ENCODE measurements at places on chromosomes 3 and 15. TPM values are rescaled to one million over a fixed set of nuclear protein-coding genes. Genes with fewer than 3 reads are reported as not detected.

The CHRNA7 gene
- total RNA-seq: 1.6 TPM

DNA sequence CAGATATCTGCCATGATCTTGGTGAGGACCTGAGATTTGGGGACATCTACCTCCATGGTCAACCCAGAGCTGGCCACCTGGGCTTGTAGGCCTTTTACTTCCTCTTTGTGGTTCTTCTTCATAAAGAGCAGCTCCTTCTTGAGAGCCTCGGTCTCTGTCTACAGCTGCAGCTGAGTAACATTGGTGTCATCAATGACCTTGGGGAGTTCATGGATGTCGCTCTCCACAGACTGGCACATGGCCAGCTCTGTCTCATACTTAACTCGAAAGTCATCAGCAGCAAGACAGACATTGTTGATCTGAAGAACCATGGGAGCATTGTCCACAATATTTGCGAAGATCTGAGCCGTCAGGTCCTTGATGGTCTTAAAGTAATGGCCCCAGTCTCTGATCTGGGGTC is 15.7 kb upstream of the RASA2 start:
- no peak for DNase-seq

- DNase-seq: no peak
Observed at GRCh38 chr15:90814191-90814821, 54.1 kb upstream of the FURIN start.

The SLCO3A1 gene
- total RNA-seq: 59.4 TPM

DNA sequence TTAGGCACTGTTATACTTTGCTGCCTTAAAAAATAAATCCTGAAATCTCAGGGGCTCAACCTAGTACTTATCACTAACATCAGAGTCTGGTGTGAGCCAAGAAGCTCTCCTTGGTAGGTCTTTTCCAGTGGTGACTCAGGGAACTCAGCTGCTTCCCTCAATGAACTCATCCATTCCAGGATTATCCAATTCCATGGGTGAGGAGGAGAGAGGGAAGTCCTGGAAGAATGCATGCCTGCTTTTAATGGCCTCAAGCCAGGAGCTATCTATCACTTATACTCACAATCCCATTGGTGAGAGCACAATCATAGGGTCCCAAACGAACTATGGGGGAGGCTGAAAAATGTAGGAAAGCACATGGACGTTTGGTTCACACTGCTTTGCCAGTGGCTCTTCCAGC is 113.6 kb downstream of the POLR2M start:
- no peak for DNase-seq

DNA sequence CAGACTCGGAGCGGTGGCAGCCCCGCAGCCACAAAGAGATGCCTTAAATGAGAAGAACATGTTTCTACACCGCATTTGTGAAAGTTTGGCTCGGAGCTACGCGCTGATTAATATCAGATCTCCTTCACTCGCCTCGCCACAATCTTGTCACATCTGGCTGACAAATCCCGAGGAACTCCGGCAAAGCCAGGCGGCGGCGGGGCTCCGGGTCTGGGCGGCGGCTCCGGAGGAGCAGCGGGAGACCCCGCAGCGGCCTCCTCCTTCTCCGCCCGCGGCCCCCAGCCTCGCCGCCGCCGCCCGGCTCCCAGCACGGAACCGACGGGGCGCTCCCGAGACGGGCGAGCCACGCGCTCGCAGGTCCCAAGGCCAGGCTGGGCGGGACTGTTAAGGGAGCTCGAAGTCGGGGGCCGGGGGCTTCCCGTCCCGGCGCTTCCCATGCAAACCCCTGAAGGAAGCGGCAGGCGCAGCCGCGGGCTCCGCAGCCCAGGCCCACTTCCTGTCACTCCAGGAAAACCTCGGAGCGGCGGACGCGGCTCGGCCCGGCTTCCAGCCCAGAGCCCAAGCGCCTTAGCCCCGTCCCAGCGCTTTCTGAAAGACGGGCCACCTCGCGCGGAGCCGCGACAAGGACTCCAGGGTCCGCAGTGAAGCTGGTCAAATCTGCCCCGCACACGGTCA is 1.2 kb downstream of the BNC1 start:
- peak; percentile 60 for DNase-seq

DNA sequence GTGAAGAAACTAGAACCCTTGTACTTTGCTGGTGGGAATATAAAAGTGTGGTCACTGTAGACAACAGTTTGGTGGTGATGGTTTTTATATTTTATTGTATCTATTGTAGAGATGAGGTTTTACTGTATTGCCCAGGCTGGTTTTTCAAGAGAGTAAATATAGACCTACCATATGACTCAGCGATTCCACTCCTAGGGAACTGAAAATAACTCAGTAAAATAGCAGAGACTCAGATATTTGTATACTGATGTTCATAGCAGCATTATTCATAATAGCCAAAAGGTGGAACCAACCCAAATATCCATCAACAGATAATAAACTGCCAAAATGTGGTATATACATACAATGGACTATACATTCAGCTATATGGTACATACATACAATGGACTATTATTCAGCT is 68.8 kb upstream of the IL12A start:
- DNase-seq: no peak

DNA sequence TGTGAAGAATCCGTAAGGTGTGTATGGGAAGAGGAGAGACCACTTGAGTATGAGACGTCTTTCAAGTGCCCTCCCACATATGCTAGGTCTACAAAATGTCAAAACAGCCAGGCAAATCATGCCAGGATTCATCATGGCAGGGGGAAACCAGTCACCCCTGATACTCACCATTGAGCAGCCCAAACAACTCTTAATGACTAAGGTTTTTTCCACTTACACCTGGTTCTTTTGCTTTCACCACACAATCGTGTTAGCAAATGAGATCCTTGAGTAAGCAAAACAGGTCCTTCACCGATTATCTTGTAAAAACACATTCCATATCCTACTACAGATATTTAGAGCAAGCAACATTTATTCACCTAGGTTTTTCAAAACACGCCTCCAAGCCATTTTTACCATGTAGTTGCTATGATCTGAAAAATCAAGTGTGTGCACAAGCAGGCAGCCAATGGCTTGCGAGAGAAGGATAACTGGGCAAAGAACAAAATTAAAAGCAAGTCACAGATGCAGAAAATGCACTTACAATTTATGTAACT is 177.5 kb upstream of the LPP start:
- DNase-seq: no peak

DNA sequence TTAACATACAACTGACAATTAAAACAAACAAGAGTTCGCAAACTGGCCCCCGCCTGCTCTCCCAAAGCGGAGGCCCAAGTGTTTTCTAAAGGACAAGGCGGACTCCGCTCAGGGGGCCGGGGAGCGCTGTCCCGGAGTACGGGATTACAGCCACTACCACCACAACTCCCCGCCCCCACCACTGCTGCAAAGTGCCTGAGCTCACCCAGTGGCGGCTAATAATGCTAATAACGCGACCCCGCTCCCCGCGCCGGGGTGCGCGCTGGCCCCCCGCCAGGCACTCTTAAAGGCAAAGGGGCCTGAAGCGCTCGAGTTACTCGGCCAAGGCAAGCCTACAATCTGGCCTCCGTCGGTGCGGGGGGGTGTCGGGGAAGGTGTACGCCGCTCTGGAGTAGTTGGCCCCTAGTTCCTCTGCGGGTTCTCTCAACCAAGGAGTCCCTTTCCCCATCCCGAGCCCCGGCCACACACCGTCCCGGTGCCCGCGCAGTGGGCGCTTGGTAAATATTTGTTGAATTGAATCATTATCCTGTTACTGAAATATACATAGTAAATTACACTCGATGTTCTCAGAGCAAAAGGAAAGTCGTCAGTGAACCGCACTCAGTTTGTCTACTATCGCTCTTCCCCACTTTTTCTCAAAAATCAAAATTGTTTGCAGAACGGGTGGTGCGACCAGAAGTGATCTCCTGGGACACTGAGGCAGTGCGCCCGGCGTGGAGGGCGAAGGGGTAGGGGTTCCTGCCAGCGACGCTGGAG is 827 bp downstream of the WNT5A start:
- peak; percentile 90 for DNase-seq

DNA sequence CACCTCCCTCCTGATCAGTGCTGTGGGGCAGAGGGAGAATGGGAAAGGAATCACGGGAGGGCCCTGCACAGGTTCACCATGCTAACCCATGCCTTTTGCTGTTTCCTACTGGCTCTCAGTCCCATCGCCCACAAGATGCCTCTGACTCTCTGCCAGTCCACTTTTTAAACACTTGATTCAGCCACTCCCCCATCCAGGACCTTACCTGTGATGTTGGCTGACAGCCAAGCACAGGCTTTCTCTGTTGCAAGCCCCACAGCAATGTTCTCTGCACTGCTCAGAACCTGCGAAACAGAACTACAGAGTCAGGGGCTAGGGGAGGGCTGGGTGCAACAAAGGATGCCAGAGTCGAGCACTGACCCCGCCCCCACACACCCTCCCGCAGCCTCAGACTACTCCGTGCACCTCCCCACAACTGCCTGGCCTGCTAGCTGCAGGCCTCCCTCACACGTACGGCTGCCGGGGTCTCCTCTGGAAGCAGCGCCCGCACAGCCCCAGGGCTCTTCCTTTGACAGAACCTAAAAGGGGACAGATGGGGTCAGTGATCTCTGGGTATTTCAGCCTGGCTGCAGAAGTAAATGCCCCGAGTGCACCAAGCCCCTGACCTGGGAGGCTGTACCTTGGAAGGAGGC is 9.1 kb downstream of the CDAN1 start:
- DNase-seq: peak; percentile 52

The CRABP1 gene
- total RNA-seq: not detected

- DNase-seq: no peak
Observed at GRCh38 chr3:112351036-112351435, 18.1 kb downstream of the CD200 start.

GRCh38 chr3:4755566-4755965 is 223.7 kb upstream of the BHLHE40 start:
- no peak for DNase-seq

DNA sequence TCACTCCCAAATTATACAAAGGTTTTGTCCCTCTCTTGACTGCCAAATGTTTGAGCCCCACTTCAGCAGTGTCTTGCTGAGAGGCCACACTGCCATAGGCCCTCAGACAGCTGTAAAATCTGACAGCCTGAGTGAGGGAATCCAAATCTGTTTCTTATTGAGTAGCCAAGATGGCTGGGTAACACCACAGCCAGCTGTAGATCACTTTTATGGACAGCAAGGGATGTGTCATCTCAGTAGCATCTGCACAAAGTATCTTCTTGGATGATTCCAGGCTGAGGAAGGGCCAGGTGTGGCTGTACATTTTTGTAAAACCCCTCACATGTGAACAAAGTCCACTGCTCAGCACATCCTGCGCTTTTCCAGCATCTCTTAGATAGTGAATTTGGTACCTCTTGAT is 237.0 kb upstream of the LRTM1 start:
- DNase-seq: no peak

The KNSTRN gene
- 7.4 TPM for total RNA-seq

The KBTBD8 gene
- 1.8 TPM for total RNA-seq

- DNase-seq: no peak
Observed at GRCh38 chr3:82581350-82581749, 819.9 kb upstream of the GBE1 start.

DNA sequence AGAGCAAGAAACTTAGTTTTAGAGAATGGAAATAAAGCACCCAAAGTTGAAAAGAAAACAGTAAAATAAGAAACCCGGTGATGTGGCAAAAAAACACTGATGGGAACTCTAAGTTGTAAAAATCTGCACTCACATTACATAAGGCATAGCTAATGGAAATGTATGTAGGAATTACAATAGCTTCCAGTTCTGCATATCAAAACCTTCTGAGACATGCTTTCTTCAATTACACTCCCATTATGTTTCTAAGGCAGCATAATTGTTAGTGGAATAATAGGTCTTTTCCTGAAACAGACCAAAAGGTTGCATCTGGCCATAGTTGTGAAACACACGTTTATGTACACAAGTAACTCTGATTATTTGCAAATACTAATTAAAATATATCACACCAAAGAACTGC is 41.4 kb downstream of the SLC30A4 start:
- DNase-seq: no peak

- no peak for DNase-seq
Observed at GRCh38 chr3:156216852-156217251, 96.5 kb downstream of the KCNAB1 start.

DNA sequence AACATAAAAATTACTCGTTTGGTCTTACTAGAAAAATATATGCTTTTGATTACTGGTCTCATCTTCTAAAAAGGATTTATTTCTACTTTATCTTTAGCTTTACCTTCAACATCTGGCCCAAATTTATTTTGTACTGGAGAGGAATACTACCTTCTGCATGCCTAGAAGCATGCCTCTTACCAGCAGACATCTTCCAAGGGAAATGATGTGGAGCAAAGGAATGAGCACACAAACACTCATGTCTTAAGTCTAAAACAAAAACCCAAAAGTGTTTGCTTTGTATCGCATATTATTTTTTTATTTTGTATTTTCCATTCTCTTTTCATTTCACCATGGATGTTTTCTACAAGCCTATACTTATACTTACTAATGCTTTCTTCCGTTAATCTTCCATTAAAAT is 304.6 kb upstream of the KCNMB2 start:
- DNase-seq: no peak

DNA sequence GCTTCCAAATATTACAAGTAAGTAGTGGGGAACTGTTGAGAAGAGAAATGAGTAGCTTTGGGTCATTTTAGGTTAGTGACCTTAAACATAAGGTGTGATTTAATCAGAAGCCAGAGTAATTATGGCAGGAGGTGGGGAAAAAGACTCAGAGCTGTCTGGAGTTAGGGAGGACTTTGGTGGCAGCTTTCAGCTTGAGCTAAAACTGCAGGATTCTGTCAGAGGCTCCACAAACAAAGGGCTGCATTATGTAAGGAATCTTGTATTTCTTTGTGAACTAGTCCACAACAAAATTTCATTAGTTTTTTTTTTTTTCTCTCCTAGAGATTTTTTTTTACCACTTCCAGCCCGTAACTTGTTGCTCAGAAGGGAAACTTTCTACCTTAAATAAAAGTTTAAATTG is 345.3 kb downstream of the TIGIT start:
- DNase-seq: no peak

DNA sequence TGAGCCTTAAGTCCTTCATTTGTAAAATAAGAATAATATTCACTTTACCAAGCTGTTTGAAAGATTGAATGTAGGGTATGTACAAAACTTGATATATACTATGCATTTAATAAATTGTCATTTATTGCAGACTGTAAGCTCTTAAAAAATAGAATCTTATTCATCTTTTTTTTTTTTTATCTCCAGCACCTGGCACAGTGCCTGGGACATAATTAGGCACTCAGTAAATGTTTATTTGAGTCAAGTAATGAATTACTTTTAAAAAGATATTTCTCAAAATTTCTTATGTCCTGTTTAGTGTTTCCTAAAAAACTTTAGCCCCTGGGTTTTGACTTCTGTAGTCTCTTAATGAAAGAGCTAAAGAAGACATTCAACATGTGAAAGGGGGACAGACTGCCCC is 71.7 kb downstream of the TOP2B start:
- no peak for DNase-seq

Measured in kidney (tissue), 22 donors.